Suprapubic skin (tissue), 4 donors: ENCODE measurements at places on chromosomes 5 and 9. TPM values are rescaled to one million over a fixed set of nuclear protein-coding genes. Genes with fewer than 3 reads are reported as not detected.

- DNase-seq = no peak
These were observed 43.7 kb downstream of the OR2Y1 start for GRCh38 chr5:180696116-180696515.

NACC2 gene
- 14.7 TPM for total RNA-seq

- no peak for DNase-seq
These were observed 67.5 kb upstream of the CKMT2 start for GRCh38 chr5:81165493-81166119.

HTR1A gene
- not detected for total RNA-seq

DNA sequence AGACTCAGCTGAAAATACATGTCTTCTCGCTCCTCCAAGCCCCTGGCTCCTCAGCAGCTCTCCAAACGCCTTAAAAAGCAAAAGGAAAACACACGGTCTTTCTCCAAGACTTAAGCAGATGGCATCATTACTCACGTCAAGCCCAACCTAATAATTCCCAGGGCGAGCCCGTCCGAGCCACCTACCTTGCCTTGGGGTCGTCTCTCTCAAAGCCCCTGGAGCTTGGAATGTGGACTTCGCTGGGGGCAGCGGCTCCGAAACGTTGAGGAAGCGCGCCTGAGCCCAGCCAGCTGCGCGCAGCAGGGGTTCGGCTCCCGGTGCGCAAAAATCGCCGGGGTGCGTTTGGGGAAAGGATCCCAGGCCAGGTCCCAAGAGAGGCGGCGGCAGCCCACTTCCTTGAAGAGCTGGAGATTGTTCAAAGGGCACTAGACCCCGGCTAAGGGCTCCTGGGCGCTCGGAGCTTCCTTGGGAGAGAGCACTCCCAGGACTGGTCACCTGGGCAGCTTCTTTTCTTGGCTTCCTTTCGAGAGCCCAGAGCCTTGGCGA, 395 bp downstream of the DRD1 start:
- no peak for DNase-seq

GRCh38 chr5:78779262-78779661, 130.7 kb upstream of the LHFPL2 start:
- no peak for DNase-seq

- DNase-seq = peak; percentile 68
These were observed 977 bp downstream of the MGAT4B start for GRCh38 chr5:179805529-179806249.

DNA sequence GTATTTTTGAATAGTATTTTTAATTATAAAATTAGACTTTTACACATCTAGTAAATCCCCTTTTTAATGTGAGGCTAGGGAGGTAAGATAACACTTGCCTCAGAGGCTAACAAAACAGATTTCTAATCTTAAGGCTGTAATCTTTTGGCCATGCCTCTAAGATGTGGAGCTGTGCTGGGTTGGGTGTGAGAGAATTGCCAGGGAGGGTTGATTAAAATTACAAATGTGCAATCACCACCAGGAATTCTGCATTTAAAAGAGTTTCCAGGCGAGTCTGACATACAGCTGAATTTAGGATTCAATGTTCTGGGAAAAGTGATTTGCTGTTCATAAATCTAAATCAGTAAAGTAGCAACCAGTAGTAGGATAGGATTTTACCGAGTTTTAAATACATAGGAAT, 73.3 kb downstream of the NUDT12 start:
- DNase-seq = no peak

DNA sequence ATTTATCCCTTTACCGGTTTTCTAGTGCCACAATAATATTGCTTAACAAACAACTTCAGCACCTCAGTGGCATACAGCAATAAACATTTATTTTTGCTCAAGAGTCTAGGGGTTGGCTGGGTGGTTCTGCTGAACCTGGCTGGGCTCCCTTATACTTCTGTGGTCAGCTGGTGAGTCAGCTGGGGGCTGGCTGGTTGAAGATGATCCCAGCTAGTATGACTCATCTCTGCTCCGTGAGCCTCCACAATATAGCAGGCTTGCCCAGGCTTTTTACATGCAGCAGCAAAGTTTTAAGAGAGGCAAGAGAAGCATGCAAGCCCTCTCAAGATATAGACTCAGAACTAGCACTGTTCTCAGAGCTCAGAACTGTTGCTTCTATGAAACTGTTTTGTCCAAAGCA, 523.5 kb upstream of the CLINT1 start:
- DNase-seq = peak; percentile 87

GRCh38 chr5:68086857-68087256, 128.7 kb upstream of the PIK3R1 start:
- DNase-seq = no peak

DNA sequence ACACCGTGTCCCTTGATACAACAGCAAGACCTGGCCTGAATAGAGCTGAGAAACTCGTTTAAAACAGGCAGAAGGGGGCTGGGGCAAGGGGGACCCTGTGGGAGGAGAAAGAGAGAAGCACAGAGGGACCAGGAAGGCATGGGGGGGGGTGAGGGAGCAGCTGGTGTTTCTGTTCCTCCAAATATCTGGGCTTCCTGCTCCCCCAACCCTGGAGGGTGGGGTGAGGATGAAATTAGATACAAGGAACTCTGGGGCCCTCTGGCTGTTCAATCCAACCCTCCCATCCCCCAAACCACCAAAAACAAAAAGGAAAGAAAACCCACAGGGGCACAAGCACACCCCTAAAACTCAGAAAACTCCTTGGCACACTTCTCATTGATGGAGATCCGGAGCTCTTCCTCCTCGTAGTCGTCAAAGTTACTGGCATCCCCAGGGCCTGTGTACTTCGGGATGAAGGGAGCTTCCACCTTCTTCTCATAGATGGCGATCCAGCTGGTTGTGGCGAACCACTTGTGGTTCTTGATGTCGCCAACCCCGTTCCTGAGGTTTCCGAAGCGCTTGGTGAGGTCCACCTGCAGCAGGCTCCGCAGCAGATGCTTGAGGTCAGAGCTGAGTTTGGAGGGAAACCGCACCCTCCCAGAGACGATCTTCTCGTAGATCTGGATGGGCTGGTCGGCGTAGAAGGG, 1.1 kb downstream of the PRKACG start:
- DNase-seq = no peak

GRCh38 chr5:109939116-109939682, 249.5 kb downstream of the MAN2A1 start:
- no peak for DNase-seq

DNA sequence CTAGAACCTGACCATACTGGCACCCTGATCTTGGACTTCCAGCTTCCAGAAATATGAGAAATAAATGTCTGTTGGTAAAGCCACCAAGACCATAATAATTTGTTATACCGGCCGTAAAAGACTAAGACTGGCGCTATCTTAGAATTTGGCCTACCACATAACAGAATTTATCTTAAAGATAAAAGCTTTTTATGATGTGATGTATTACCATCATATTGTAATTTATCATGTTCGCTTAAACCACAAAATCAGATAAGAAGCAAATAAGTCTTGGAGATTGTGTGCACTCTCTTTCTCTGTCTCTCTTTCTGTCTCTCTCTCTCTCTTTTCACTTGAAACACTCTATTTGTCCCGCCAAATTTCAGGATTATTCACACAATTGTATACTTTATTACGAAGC, 35.6 kb downstream of the FST start:
- DNase-seq = no peak

GRCh38 chr9:107307331-107307730, 24.3 kb downstream of the RAD23B start:
- DNase-seq = no peak

DMRTA1 gene
- 0.96 TPM for total RNA-seq

DNA sequence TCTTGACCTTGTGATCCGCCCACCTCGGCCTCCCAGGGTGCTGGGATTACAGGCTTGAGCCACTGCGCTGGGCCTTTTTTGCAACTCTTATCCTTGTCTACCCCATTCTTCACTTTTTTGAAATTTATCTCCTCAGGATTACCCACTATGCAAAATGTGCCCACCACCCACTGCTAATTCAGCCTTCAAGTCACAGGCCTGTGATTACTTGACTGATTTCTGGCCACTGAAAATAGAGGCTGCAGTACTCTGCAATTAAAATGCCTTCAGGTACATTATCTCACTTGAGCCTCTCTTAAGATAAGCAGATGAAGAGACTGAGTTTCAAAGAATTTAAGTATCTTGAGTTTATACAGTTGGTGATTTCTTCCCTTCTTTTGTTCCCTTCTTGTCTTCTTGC, 112.4 kb upstream of the SPATA31D4 start:
- no peak for DNase-seq

GRCh38 chr5:129077433-129078075, 17.0 kb upstream of the ISOC1 start:
- DNase-seq = no peak

- DNase-seq = no peak
These were observed 94.0 kb upstream of the SH3GL2 start for GRCh38 chr9:17484906-17485305.

DNA sequence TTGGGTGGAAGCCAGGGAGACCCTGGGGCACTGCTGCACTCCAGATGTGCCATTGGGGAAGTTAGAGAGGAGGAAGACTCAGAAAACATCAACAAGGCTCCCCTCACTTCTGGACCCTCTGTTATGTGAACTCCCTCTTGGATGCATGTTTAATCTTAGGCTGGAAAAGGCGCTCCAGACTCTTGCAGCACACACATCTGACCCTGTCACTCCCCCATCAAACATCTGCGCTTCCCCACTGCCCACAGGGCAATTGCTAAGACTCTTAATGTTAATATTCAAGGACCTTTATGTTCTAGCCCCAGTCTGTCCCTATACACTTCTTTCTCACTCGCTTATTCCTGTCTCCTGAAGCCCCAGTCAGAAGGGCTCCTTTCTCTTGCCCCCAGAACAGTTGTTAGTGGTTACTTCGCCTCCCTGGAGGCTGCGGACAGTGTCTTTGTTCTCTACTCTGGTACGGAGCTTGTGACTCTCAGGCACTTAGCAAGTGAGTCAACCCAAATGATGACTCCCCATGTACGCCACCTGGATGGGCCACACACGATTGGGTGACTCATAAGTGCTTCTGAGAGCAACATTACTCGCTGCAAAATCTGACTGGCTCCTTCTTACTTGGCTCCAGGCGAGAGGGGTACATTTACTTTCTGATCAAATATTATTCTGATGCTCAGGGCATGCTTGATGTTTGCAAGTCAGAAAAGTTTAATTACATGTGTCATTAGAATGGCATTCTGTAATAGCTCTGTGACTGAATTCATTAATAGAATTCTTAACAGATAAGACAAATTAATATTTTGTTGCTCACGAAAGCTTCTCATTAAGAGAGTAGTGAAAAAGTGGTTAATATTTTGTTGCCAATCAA, 193.6 kb downstream of the HSPA4 start:
- DNase-seq = no peak

MYMK gene
- total RNA-seq = not detected
